ENCODE measurements at places on chromosomes 4 and X. TPM values are rescaled to one million over a fixed set of nuclear protein-coding genes. Genes with fewer than 3 reads are reported as not detected.

Gene PAGE2
- not detected for total RNA-seq

- no peaks in the 10 kb centered on the region for H3K27me3 ChIP-seq
- no peaks in the 10 kb centered on the region for H3K36me3 ChIP-seq
- no peak overlapping the region for H3K27ac ChIP-seq
- DNase-seq: no peak
- H3K4me3 ChIP-seq: no peak overlapping the region
Measured at GRCh38 chrX:861340-861890, 230.8 kb downstream of the SHOX start.

GRCh38 chr4:5758741-5759140, 47.7 kb downstream of the EVC start:
- DNase-seq: no peak
- H3K36me3 ChIP-seq: peaks cover 57% of the 10 kb centered on the region
- no peaks in the 10 kb centered on the region for H3K27me3 ChIP-seq
- no peak overlapping the region for H3K4me3 ChIP-seq
- H3K4me1 ChIP-seq: no peaks in the 10 kb centered on the region
- H3K27ac ChIP-seq: no peak overlapping the region

- peaks cover 3% of the 10 kb centered on the region for H3K36me3 ChIP-seq
- peak overlapping the region; percentile 80 for H3K27ac ChIP-seq
- no peaks in the 10 kb centered on the region for H3K4me1 ChIP-seq
Measured at GRCh38 chrX:131752493-131753198, 208.8 kb downstream of the OR13H1 start.

GRCh38 chr4:152680988-152681603, 1.3 kb upstream of the TMEM154 start:
- H3K27ac ChIP-seq: no peak overlapping the region
- peaks cover 7% of the 10 kb centered on the region for H3K4me1 ChIP-seq
- no peak for DNase-seq
- no peak overlapping the region for H3K4me3 ChIP-seq

DNA sequence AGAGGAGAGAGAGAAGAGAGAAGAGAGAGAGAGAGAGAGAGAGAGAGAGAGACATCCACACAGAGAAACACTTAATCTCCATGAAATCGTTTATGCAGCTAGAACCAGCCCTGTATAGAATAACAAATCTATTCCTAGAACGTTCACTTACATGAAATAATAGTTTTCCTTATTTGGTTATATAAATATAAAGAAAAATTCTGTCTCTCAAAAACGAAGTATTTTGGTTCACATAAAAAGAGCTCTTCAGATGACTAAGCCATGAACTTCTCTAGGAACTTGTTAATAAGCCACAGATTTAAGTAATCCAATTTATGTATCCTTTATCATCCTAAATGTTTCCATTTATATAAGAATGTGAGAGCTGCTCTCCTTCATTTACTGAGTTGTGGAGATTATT, 1315.1 kb upstream of the PCDH7 start:
- DNase-seq: no peak
- H3K4me3 ChIP-seq: no peak overlapping the region
- H3K27me3 ChIP-seq: no peaks in the 10 kb centered on the region
- H3K36me3 ChIP-seq: no peaks in the 10 kb centered on the region
- H3K27ac ChIP-seq: no peak overlapping the region
